Stimulated activated CD8-positive, alpha-beta memory T cell treated with anti-CD3 and anti-CD28 coated beads, Interleukin-15, amount 100 ng/mL, for 1 hour (primary cell): ENCODE measurements at places on chromosomes 1 and 21.

GRCh38 chr1:183732236-183732880 lies 72.6 kb upstream of the RGL1 start:
- no peak for DNase-seq

DNA sequence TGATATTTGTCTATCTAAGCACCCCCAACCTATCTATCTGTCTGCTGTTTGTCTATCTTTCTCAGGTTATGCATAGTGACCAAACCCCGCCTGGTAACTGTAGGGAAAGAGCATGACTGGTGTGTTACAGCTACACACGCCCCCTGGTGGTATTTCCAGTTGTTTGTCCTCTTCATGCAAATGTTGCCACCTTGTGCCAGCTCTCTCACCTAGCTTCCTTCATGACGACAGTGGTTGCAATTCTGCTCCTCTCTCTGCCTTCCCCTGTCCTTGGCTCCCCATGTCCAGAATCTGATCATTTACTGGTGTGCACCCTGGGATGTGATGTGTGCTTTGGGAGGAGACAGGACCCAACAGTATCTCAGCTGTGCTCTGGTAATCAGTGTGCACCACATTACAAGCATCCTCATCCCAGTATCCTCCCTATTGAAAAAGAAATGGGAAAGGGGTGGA lies 8.1 kb upstream of the INKA2 start:
- DNase-seq, result no peak

DNA sequence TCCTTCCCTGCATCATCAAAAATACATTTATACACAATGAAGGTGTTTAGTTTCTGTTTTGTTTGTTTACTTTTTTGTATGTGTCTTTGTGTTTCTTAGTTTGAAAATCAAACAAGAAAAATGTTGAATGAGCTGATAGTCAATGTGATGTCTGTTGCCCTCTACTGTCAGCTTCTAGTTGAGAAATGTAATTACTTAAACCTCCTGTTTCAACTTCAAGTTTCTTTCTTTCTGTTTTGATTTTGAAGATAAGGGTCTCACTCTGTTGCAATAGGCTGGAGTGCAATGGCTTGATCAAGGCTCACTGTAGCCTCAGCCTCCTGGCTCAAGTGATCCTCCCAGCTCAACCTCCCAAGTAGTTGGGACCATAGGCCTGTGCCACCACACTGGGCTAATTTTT lies 37.5 kb downstream of the SPTA1 start:
- no peak for DNase-seq

- no peak for DNase-seq
Observed at GRCh38 chr21:46357335-46357604, 33.3 kb downstream of the PCNT start.

DNA sequence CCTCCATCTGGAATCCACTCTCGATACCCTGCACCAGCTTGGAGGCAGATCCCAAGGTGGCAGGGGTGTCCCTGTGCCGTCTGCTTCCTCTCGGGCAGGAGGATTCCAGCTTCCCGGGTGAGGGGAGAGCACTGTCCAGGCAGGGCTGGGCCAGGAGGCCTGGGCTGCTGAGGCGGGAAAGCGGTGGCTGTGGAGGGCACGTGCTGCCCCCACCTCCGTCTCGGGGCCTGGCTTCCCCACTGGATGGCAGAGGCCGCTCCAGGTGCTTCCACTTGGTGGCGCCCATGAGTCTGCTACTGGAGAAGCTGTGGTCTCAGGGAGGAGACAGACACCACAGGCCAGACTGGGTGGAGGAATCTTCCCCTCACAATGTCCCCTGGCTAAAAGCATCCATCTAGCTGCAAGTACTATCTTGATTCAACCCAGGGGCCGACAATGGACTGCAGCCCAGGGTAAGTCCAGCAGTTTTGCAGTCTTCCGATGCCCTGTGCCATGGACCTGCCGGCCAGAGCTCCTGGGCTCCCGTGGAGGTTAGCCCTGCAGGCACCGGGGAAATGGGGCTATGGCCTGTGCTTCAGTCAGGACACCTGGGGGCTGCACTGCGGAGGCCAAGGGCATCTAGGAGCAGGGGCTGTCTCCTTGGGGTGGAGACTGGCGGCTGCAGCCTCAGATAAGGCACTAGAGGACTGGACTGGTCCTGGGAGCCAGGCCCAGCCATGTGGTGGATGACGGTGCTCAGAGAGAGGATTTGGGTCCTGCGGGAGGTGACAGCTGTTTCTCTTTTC lies 41.3 kb upstream of the EIF4G3 start:
- DNase-seq, result no peak

- DNase-seq, result no peak
Observed at GRCh38 chr1:155648207-155649147, 38.5 kb downstream of the MSTO1 start.

DNA sequence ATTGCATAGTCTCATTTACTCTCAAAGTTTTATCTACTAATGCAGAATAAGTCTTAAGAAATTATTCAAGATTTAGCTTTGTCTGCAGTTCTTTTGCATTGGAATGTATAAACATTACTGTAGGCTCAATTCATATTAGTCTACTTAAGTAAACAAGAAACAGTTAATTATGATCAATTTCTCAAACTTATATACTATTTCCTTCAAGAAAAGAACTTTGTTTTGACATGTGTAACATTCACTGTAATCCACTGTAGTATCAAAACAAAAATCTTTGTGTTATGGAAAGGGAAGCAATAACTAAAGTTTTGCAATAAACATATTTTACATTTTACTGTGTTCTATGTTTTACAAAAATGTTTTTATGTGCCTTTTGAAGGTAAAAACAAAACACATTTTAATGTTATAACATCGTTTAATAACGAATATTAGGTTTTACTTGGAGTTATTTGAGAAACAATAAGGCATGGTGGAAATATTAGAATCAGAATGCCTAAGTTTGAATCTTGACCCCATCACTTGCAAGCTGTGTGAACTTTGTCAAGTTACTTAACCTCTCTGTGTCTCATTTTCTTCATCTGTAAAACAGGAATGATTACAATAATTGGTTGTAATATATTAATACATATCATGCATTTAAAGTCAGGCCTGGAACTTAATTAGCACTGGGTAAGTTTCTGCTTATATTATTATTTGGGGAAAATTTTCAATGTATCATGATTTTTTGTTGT lies 77.0 kb upstream of the DPH5 start:
- DNase-seq, result no peak

GRCh38 chr1:63408331-63408730 lies 40.9 kb downstream of the ALG6 start:
- DNase-seq, result no peak

- no peak for DNase-seq
Observed at GRCh38 chr1:16398371-16398953, 31.4 kb downstream of the SZRD1 start.

DNA sequence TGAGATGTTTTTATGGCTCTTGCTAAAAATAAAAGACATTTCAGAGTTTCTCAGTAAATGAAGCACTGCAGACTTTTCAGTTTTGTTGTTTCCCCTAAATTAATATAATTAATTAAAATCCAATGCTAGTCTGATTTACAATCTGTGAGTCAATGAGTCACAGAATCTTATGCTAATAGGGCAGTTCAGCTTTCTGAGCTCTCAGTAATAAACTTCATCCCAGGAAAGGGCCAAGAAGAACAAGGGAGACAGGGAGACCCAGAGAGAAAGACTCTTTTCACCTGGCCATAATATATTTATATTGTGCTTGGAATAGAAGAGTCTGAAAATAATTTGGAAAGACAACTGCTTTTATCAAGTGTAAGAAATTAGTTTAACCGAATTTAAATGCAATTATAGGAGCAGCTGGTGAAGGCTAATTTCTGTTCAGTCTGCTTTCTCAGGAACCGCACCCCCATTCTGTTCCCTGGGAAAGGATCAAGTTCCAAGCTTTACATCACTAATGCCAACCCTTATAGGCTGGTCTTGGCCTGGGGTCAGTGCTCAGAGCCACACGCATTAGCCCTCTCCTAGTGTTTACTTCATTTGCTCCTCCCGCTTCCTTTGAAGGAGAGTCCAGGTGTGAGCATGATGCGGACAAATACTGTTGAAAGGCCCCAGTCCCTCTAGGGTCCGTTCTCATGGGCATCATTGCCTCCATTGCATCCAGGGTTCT lies 145.6 kb downstream of the ZBTB18 start:
- DNase-seq, result no peak

DNA sequence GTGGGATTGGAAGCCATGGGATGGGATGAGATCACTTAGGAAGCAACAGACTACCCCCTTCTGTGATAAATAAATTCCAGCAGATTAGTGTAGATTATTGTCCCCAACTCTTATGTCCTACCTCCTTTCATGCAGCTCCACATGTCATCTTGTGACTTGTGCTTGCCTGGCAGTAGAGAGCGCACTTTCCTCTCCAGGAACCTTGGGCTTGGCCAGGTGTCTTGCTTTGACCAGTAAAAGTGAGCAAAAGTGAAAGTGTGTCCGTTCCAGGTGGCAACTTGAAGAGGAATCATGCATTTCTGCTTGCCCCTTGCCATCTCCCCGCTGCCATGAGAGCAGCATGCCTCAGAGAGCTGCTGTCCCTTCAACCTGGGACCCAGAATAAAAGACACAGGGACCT lies 122.9 kb upstream of the ERG start:
- no peak for DNase-seq

GRCh38 chr21:26168371-26168770 lies 2.2 kb downstream of the APP start:
- no peak for DNase-seq

GRCh38 chr1:108017698-108018097 lies 52.7 kb upstream of the VAV3 start:
- DNase-seq, result no peak

DNA sequence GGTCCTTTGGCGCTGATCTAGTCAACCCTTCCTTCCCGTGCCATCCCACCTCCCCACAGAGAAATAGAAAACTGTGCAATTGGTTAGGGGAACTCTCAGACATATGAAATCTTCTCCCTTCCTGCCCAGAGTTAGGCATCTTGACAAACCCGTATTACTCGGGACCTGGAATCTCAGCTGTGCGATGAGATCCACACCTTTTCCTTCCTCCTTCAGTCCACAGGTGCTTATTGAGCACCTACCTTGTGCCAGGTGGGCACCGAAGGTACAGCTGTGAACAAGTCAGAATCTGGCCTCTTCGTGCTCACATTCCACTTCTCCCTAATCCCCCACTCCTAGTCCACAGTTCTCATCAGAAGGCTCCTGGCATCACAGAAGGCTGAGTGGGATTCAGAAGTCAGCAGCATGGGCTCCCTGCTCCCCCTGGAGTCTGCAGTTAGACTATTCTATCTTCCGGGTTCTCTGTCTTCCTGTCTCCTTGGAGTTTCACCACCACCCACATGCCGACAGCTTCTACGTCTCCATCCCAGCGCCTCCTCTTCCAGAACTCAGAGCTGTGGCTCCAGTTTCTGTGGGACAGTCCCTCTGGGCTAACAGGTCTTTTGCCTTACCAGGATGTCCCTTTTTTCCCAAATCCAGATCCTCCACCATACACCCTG lies 23.0 kb downstream of the KNCN start:
- DNase-seq, result no peak

DNA sequence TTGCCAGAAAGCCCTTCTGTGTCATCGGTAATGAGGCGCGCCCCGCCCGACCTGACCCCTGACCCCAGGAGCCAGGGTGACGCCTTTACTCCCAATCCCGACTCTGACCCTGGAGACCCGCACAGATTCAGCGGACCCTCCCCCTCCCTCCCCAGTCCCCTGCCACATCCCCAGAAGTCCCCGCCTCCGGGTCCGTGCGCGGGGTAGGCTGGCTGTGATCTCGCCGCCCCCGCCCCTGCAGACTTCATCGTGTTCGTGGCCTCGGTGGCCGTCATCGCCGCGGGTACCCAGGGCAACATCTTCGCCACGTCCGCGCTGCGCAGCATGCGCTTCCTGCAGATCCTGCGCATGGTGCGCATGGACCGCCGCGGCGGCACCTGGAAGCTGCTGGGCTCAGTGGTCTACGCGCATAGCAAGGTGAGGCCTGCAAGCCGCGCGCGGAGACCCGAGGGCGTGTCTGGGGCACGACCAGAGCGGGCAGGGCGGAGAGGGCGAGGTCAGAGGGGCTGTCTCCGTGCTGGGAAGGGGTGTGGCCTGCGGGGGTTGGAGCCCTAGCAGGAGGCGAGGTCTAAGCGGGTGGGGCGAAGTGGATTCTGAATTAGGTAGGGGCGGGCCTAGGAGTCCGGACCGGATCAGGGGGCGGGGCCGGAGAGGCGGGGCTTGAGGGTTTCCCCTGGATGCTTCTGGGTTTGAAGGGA lies 34.8 kb downstream of the KCNQ4 start:
- DNase-seq, result peak; percentile 75

DNA sequence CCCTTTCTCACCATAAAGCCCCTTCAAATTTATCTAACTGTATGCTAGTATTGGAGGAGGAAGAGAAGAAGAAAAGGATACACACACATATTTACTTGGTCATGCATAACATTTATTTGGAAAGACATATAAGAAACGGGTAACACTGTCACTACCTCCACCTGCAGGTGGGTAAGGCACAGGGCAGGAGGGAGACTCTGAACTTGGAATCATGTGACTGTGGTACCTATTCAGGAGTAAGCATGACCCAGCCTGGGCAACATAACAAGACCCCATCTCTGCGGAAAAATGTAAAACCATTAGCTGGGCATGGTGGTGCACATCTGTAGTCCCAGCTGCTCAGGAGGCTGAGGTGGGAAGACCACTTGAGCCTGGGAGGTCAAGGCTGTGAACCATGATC lies 1.4 kb upstream of the PADI6 start:
- no peak for DNase-seq

DNA sequence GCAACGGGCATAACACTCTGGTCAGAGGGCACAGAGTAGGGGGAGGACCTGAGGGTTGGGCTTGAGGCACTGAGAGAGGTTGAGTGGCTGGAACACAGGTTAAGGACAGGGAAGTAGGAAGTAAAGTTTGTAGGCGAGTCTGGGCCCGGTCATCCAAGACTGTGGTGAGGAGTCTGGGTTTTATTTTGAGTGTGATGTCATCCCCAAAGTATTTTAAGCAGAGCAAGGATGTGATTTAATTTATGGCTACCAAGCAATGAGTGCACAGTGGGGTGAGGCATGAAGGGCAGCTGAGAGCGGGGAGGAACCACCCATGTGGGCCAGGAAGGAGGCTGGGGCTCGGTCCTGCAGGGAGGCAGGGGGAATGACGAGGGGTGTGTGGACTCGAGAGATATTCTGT lies 11.2 kb upstream of the VWA5B1 start:
- DNase-seq, result no peak

GRCh38 chr1:191714845-191715244 lies 443.4 kb upstream of the RGS18 start:
- no peak for DNase-seq

- no peak for DNase-seq
Observed at GRCh38 chr21:16913010-16913409, 599.8 kb upstream of the CXADR start.

DNA sequence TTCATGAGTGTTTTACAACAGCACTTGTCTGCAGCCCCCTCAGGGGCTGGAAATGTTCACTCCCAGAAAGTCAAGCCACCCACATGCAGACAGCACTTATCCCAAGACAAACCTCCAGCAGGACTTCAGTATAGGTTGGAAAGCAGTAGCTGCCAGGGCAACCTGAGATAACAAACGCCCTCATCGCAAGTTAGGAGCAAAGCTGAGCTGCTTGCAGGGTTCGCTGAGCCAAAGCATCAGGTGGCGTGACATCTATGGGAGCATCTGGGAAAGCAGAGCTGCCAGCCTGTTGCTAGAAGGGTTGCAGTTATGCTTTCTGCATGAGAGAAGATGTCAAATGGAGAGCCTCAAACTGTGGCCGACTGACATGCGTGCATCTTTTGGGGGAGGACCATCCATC lies 4.2 kb upstream of the STXBP3 start:
- DNase-seq, result no peak

- DNase-seq, result peak; percentile 22
Observed at GRCh38 chr1:40316595-40317393, at the start of gene COL9A2. COL9A2 (minus strand) TSS chr1:40317286; CDS start chr1:40317197, 89 bp downstream.

GRCh38 chr1:205319081-205320018 lies 2.2 kb downstream of the NUAK2 start:
- DNase-seq, result no peak
